CD4-positive, alpha-beta T cell treated with Interferon alpha-2 for 1 hour (primary cell): ENCODE measurements at places on chromosomes 11 and 22.
A peak's percentile ranks its signal among the peaks of the same experiment; 100 is the strongest.

DNA sequence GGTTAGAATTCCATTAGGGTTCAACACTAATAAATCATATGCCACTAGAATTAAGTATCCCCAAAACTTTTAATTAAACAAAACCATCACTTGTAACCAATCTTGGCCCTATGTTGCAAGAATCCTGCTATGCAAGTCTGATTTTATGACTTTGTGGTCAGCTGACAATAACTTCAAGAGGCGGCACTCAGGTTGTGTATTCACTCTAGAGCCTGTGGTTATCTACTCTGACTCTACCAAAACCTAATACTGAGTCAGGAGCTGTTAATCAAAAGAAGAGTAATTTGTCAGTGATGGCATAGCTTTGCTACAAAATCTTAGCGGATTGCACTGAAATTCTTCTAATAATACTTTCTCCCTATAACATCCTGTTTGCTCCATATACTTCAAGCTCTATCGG, 253.7 kb downstream of the AASDHPPT start:
- no peak for DNase-seq

DNA sequence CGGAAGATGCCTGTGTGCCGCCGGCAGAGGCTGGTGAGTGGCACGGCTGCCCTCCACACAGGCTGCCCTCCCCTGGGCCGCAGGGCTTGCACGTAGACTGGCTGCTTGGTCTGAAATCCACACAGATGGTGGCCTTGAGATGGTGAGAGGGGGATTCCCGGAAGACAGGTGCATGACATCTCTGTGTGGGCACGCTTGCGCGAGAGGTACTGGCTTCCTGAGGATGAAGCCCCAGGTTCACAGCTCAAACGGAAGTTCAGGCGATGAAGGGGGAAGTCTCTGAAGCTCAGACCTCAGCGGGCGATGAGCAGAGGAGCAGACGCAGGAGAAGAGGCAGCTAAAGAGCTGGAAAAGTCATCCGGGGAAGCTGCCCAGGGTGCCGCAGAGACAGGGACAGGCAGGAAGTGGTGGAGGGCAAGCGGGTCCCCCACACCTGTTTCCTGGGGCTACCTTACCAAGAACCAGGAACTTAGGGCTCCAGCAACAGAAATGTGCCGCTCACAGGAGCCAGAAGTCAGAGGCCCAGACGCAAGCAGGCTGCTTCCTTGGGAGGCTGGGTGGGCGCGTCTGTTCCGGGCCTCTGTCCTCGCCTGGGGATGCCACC, 7.2 kb downstream of the CRELD2 start:
- DNase-seq = peak; percentile 89

DNA sequence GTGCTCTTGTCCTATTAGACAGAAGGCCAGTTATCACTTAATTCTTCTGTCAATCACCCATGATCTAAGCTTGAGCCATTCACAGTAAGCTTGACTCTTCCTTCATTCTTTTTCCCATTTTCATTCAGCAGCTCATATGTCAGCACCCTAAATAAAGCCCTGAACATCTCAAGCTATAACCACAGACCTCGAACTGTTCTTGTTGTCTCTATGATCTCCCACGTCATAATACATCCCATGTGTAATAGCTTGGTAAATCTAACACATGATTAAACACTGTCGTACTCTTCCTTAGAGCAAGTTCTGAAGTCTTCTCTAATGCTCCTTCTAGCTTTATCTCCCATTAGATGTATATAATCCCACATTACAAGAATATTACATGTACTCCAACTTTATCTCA, 14.4 kb downstream of the MUC15 start:
- no peak for DNase-seq

- DNase-seq = no peak
Measured at GRCh38 chr11:103997082-103997481, 39.4 kb upstream of the DDI1 start.
